ENCODE measurements at places on chromosomes 6 and 20.

GRCh38 chr20:25194333-25194972 is 1.1 kb upstream of the ENTPD6 start:
- DNase-seq, result no peak

DNA sequence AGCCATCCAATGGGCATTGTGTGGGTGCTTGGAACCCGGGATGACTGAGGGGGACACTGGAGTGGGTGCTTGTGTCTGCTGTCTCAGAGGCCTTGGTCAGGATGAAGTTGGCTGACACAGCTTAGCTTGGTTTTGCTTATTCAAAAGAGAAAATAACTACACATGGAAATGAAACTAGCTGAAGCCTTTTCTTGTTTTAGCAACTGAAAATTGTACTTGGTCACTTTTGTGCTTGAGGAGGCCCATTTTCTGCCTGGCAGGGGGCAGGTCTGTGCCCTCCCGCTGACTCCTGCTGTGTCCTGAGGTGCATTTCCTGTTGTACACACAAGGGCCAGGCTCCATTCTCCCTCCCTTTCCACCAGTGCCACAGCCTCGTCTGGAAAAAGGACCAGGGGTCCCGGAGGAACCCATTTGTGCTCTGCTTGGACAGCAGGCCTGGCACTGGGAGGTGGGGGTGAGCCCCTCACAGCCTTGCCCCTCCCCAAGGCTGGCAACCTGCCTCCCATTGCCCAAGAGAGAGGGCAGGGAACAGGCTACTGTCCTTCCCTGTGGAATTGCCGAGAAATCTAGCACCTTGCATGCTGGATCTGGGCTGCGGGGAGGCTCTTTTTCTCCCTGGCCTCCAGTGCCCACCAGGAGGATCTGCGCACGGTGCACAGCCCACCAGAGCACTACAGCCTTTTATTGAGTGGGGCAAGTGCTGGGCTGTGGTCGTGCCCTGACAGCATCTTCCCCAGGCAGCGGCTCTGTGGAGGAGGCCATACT is 49.4 kb downstream of the PYGB start:
- DNase-seq, result no peak

GRCh38 chr20:50273601-50274491 is 83.2 kb downstream of the CEBPB start:
- DNase-seq, result no peak

DNA sequence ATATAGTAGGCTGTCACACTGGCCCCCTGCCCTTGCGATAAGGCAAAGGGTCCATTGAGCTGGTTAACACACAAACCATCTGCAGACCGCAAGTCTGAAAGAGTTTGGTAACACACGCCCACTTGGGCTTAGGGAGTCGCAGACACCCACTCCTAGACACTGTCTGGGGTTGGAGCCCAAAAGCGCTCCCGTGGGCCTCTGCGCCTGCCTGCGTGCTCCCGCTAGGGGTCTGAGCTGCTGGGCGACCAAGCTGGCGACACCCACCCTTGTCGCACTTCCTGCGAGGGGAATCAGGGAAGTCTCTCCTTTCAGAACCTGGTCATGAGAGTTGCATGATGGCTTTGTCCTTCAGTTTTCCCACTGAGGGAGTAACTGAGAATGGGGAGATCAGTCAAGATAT is 653.0 kb downstream of the HTR1B start:
- no peak for DNase-seq

- DNase-seq, result no peak
Observed at GRCh38 chr20:17365831-17366230, 139.0 kb downstream of the PCSK2 start.

DNA sequence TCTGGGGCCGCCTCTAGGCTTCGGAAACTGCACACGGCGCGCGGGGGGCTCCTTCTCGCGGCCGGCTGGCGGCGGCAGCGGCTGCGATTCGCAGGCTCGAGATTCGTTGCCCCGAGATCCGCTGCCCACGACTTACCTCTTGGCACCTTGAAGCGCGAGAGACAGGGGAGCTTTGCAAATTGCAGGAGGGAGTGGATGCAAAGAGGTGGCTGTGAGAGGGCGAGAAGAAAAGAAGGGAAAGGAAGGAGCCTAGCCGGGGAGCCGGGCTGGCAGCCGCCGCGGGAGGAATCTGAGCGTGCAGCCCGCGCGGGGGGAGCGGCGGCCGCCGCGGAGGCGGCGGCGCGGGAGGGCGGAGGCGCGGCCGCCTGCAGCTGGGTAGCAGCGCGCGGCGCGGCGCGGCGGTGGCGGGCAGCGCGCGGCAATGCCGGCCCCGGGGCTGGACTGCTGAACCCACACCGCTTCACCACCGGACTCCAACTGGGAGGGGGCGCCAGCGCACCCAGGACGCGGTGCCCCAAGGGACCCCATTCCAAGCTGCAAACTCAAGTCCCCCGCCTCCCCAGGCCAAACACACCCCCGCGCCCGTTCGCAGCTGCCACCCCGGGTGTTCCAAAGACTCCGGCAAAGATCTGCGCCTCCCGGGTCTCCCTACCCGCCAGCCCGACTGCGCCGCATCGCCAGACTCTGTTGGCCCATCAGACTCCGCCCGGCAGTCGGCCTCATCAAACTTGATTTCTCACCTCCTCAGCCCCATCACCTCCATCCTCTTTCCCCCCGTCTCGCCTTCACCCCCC is 44.2 kb upstream of the SUPT3H start:
- peak; percentile 35 for DNase-seq

DNA sequence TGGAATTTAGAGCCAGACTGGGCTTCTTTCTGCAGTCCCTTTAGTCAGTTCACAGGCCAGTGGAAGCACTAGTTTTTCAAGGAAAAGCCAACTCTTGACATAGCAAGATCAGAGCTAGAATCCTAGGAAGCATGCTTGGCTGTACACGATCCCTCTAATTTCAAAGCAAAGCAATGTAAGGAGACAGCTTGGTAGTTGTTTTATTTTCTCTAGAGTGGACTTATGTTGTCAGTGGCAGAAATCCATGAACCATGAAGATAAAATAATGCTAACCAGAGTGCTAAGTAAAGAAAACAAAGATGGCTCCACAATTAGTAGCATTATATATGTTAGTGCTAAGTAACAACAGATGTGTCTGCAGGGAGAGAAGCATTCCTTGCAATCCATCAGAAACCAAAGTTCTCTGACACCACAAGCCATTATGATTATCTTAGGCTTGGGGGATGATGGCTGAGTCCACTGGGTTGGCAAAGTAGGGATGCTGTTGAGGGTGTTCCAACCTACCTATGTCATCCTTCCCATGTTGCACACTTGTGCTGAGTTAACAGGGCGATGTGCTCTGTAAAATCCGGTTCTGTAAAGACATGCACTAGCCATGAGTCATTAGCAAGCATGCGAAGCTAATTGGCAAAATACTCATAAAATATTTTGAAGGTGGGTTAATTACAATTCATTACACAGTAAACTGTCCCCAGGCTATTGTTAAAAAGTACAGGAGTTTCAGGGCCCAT is 115.2 kb downstream of the BMP2 start:
- DNase-seq, result no peak

DNA sequence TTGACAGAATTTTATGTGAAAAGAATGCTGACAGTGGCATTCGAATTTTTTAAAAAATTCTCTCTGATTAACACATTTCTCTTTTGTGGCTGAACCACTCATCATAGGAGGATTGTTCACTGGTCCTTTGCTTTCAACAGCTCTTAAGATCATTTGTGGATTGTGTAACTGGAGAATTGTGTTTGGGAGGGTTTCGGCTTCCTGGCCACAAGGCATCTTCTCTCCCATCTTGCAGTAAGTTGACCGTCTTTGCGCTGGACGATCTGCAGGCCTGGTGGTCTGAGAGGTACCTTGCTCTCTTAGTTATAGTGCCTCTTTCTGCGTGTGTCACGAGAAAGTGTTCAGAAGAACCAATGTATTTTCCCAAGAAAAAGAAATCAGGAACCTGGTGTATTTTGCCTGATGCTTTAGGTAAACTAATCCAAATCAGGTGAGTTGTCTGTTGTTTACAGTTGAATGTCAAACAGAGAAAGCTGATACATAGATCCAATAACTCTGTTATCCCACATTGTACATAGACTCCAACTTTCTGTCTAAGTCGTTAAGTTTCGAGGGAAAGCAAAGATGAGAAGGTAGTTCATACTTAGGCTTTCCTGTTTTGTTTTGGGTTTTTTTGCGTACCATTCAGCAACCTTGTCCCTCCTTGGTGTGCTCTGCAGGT is 14.8 kb upstream of the EXOC2 start:
- no peak for DNase-seq

DNA sequence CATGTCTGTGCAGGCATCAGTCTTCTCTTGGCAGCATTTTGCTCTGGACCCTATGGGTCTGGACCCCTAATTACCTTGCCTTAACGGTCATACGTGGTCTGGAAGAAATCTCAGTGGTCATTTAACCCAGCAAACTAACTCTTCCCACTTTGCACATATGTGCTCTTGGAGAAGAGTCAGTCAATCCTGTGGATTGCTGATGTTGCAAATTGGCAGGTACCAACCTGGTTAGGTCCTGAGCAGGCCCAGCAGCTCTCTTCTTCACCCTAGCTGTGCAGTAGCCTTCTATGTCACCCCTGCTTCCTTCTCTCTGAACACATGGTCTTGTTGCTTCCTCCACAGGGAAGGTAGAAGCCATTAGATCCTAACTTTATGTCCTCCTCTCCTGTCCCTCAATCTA is 1.6 kb downstream of the CEP43 start:
- DNase-seq, result no peak

DNA sequence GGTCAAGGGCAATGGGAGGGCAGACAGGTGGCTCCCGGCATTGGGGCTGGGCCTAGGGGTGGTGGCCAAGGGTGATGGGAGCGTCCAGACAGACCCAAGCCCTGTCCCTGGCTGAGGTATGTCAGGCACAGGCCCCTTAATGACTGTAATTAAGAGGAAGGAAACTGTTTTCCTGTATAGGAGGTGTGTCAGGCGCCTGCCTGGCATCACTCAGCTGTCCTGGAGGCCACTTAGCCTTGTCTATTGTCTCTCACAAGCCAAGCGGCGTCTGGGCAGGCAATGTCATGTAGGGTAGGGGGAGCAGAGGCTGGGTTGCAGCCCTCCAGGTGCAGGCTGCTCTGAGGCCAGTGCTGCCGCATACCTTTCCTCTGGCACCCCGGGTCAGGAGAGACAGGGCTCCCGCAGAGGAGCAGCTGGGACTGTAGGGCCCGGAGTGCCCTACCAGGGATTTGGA is 3.9 kb upstream of the FAM83C start:
- peak; percentile 12 for DNase-seq

GRCh38 chr20:62999580-62999979 is 7.2 kb downstream of the BHLHE23 start:
- DNase-seq, result no peak

DNA sequence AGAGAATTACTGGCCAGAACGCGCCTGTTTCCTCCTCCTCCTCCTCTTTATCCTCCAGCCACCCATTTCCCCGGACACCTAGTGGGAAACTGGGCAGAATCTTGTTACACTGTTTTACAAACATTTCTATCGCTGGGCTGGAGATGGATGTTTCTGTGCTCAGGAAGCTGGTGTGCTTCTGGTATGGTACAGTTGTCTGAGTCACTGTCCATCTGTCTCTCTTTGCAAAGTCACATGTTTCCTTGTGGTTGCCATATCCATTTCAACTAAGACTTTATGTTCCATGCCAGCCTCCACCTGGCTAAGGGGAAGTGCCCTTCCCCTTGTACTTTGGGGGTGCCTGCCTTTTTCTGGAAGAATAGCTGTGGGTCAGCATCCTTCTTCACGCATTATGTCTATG is 52.9 kb upstream of the SLC22A16 start:
- no peak for DNase-seq

DNA sequence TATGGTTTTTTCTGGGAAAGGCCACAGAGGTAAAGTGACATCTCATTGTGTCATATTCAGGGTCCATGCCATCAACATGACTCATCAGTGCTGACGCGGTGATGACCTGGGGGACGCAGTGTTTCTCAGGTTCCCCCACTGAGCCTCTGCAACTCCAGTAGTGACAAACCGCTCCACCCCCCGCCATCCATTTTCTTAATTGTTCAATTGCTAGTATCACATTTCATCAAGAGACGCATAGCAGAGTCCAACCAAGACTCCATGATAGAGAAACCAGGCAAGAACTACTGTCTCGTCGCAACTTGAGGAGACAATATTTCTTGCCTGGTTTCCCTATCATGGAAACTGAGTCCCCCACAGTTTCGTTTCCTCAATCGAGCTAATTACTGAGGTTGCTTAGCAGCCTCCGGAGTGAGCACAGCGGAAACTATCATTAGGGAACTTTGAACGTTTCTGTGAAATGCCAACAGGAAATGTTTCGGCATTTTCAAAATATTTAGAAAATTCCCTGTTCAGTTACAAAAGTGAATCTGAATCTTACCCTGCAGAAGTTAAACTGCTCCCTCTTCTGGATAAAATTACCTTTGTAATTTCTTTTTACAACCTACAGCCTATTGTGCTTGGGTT is 12.2 kb upstream of the SERPINB1 start:
- DNase-seq, result no peak

GRCh38 chr20:58048096-58048702 is 180.3 kb downstream of the ANKRD60 start:
- DNase-seq, result no peak

- no peak for DNase-seq
Observed at GRCh38 chr6:113873043-113873667, 16.0 kb downstream of the MARCKS start.

DNA sequence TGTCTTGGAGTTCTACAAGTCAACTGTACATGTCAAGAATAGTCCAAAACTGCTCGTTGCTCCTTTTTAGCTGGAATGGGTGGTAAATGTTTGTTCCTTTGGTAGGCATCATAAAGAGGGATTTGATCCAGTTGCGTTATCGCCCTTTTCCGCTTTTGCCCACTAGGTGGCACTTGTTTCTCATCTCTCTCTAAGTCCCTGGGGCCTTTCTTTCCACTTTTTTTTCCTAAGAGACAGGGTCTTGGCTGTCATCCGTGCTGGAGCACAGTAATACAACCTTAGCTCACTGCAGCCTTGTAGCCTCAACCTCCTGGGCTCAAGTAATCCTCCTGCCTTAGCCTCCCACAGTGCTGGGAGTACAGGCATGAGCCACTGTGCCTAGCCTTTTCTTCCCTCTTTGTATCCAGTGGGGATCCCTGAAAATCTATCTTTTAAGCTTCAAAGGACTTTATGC is 20.7 kb downstream of the GTPBP2 start:
- DNase-seq, result peak; percentile 47

DNA sequence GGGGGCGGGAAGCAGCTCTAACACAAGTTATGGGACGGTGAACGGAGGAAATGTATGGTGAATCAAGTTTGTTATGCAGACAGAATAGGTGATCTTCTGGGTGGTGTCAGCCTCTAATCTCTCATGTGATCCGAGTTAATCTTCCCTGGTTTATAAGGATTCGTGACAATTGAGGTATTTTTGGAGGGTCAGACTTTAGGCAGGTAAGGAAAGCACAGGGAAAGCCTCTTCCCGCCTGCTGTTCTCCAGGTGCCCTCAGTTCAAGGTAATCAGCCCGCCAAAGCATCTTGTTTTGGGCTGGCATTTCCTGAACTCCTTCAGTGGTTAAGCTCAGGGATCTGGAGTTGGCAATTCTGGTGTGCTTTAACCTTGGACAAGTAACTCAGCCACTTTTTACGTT is 1.2 kb downstream of the CSTF1 start:
- DNase-seq, result no peak

DNA sequence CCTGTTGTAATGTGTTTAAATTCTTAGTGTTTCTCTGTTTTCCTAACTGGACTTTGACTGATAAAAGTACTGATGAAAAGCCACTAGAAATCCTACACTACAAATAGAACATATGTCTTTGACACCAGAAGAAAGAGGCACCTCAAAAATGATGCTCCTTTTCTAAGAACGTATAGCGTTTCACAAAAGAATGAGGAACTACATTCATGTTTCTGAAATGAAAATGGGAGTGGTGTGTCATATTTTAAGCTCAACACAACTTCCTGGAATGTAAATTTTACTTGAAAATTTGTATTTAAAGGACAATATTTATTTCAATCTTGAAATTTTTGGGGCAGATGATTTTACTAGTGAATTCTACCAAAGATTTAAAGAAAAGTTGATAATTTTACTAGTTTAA is 35.3 kb downstream of the KIAA0408 start:
- DNase-seq, result no peak

GRCh38 chr20:59945175-59945574 is 5.0 kb downstream of the FAM217B start:
- DNase-seq, result no peak
